Astrocyte of the hippocampus (primary cell): ENCODE measurements at places on chromosomes 4 and X.

- DNase-seq: no peak
Measured at GRCh38 chr4:143300860-143301259, 35.8 kb upstream of the GAB1 start.

DNA sequence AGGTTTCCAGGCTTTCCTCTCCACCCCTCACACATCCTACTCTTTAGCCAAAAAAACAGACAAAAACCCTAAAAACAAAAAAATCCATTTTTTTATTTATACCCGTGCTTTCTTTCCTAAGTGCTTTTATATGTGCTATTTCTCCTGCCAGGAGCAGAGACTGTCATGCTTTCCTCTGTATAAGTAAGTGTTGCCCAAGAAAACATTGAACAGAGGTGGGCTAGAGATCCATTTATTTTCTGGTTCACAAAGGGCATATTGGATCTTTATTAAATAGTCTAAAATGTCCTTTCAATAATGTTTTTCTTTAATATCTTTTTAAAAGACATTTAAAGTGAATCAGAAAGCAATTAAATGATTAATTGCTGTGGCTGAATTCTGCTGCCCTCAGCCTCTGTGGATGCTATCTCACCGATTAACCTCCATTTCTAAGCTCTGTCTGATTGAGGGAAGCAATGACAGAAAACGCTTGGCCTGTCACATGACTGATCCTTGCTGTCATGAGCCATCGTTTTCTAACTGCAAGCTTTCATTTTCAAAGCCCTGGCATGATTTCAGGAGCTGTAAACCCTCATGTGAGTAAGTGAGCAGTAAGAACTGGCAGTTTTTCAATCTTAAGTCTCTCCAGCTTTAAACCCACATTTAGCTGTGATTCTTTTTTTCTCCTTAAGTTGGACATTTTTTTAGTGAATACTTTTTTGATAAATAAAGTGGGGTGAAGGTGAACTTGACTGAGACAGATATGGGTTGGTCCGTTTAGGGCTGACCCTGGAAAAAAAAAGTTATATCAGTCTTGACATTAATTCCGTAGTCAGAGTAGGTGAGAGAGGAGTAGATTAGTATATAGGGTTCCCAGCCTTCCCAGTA lies 180.7 kb upstream of the PGRMC2 start:
- peak; percentile 90 for DNase-seq

DNA sequence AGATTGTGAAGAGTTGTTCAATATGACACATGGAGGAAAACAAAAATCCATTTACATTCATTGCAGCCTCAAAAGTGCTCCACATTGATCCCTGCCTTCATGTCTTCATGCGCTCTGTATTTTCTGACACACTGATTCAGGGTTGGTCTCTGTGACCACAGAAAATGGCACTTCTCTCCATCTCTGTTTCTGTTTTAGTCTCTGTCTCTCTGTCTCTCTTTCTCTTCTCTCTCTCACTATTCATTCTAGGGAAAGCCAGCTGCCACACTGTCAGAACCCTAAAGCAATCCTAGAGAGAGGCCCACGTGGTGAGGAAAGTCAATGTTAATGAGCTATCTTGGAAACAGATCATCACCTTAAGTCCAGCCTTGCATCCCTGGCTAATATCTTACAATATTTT lies 2238.4 kb downstream of the PCDH7 start:
- no peak for DNase-seq

DNA sequence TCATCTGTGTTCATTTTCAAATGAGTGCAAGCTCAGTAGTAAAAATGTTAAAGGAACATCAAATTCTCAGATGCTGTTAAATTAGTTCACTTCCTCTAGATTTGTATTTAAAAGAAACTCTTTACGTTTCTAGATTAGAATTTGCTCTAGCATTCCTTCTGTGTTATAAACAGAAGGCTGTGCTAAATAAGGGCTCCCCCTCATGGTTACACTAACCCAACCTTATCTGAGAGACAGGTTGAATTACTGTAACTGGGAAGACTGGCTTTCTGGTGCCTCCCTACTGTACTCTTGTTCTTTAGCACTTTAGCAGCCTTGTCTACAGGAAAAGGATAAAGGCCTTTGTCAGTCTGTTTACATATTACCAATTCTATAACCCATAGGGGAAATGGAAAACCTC lies 56.8 kb downstream of the RXFP1 start:
- peak; percentile 27 for DNase-seq

- no peak for DNase-seq
Measured at GRCh38 chr4:143282211-143282707, 54.4 kb upstream of the GAB1 start.

GRCh38 chr4:27886120-27886519 lies 1025.5 kb downstream of the STIM2 start:
- DNase-seq: no peak

- DNase-seq: peak; percentile 68
Measured at GRCh38 chrX:42119076-42119475, 195.7 kb upstream of the CASK start.

GRCh38 chr4:146959692-146960091 lies 14.0 kb upstream of the TTC29 start:
- DNase-seq: peak; percentile 31

DNA sequence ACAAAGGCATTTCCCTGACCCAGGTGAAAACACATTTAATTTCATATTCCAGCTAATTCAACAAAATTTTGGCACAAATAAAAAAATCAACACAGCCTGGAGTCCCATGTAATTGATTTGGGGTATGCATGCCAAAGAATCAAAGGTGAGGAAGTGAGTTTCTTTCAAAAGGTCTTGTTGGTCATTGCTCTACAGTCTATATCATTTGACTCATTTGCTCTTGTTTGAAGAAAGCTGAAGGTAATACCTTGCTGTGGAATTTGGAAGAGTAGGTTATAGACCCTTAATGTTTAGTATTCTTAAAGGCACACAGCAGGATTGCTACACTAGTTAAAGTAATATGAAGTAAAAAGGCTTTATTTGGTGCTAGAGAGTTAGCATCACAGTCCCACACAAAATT lies 25.4 kb downstream of the COL4A6 start:
- DNase-seq: no peak

GRCh38 chr4:87783781-87784180 lies 15.6 kb upstream of the IBSP start:
- peak; percentile 30 for DNase-seq

- peak; percentile 95 for DNase-seq
Measured at GRCh38 chr4:25702848-25703247, 47.2 kb downstream of the SLC34A2 start.

DNA sequence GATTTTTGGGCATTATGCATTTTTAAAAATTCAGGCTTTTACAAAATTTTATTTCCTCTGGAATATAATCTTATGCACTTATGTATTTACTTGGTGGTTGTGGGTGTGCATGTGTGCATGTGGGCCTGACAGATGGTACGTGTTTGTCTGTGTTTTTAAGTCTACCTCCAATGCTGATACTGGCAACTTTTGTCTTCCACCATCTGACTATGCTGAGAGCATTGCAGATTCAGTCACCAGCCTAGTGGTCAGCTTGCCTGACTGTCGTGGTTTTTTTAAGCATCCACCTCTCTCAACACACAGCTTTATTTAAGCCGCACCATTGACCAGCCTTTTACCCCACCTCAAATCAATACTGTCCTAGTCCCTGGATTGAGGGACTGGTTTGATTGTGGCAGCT lies 37.1 kb downstream of the FSTL5 start:
- no peak for DNase-seq

DNA sequence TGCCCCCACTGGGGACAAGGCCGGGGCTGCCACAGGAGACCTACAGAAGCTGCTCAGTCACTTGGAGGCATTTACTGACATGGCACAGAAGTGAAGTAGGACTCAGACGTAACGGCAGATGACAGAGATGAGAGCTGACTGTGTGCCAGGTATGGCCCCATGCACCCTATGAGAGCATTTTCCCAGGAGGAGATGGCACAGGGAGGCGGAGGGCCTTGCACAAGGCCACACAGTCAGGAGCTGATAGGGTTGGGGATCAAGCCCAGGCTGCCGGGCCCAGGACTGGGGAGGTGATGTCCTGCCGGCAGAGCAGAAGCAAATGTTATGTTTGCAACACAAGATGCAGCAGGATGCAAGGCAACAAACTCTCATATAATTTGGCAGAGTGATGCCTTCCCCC lies 34.1 kb downstream of the NAT8L start:
- no peak for DNase-seq

GRCh38 chr4:123699880-123700771 lies 303.5 kb downstream of the SPRY1 start:
- peak; percentile 97 for DNase-seq

- DNase-seq: peak; percentile 19
Measured at GRCh38 chr4:148857239-148857972, 415.2 kb upstream of the NR3C2 start.

DNA sequence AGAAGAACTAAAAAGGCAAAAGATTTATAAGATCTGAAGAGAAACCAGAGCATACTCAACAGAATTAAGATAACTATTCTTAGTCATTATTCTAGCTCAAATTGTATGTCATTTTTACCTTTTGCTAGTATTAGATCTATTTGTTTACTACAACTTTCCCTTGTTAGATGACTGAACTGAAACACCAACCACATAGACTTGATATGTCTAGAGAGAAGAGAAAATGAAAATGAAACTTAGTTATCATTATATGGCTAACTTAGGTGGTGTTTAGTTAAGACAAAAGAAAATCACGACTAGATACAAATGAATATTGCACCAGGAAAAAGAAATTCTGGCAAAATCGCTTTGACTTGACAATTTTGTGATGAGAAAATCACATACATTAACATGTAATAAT lies 690.8 kb downstream of the PCDH18 start:
- no peak for DNase-seq

DNA sequence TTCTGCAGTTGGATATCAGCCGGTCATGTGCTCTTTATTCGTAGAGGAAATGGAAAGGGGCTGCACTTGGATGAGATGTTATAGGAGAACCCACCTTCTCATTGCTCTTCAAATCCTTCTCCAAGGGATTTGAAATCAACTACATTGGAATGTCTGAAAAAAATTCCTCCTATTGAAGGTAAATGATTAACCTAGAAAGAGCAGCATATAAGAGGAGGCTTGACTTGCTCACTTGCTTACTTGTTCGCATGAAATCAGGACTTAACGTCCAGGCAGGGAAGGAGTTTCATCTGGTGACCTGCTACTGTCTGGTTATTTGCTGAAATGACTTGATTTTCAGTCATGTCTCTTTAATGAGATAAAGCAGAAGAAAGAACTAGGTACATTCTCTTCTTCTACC lies 338.4 kb upstream of the NOCT start:
- DNase-seq: no peak

DNA sequence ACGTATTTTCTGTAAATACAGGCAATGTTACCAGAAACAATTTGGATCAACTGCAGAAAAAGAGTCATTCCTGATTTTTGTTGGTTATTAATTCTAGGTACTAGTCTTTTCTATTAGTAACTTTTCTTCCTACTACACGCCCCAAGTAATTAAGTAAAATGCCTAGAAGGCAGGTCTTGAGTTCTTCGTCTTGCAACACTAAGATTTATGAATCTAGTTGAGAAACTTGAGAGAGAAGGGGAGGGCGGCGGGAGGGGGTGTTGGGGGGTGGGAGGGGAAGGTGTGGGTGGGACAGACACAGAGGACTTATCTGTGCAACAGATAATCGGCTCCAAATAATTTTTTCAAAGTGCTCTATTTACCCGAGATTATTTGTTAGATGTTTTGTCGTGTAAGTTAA lies 3.0 kb downstream of the RAP2C start:
- DNase-seq: no peak

DNA sequence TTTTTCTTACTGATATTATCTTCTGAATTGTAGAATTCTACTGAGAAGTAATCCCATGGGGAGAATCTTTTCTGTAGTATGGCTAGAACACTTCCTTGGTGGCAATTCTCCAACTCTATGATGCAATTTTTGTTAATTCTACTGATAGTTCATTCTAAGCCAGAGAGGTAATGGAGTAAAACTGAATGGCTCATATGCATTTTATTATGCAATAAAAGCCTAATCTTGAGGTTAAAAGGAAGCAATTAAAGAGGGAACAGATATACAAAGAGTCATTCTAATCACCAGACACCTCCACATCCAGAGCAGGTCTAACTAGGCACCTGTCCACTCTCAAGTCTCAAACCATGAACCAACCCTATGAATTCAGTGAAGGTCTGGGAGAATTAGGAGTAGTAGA lies 9.7 kb downstream of the RAP2C start:
- DNase-seq: peak; percentile 1

DNA sequence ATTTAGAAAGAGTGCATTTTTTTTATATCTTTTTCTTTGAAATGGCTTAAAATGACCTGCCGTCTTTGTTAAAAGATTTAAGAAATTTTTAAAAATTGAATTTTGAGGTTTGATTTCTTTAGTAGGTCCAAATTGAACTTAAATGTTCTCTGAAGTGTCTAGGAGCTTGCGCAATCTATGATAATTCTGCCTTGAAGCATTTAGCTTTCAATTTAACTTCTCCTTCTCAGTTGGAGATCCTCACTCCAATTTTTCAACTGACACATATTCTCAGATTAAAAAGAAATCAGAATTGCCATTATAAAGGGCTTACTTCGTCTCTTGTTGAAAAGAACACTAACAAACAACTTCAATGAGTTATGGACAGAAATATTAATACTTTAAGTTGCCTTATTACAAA lies 273.5 kb downstream of the TMA16 start:
- no peak for DNase-seq

GRCh38 chrX:143095321-143095720 lies 69.6 kb downstream of the SPANXN4 start:
- no peak for DNase-seq

- DNase-seq: peak; percentile 31
Measured at GRCh38 chrX:55489314-55490009, at the start of gene USP51. TSS of gene USP51 (minus strand) at chrX:55489848. CDS start at chrX:55488939, 909 bp downstream.

- no peak for DNase-seq
Measured at GRCh38 chrX:47771473-47771872, 65.2 kb upstream of the ZNF81 start.

GRCh38 chr4:63049278-63049677 lies 1360.0 kb downstream of the TECRL start:
- DNase-seq: peak; percentile 19

DNA sequence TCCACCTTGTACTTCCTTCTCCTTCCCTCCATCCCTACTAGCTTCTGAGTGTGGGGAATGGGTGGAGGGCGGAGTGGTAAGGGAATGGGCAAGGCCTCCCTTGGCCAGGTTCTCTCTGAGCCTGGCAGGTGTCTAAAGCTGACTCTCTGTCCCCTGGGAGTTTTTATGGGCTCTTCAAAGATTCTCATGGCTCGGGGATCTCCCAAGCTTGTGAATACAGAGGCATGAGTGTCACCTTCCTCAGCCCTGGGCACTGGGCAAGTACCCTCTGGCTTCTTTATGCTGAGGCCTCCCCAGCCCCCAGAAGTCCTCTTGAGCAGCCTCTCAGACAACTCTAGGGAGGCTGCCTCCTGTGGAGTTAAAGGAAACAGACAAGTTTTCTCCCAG lies 32.5 kb upstream of the DDX3X start:
- DNase-seq: no peak

DNA sequence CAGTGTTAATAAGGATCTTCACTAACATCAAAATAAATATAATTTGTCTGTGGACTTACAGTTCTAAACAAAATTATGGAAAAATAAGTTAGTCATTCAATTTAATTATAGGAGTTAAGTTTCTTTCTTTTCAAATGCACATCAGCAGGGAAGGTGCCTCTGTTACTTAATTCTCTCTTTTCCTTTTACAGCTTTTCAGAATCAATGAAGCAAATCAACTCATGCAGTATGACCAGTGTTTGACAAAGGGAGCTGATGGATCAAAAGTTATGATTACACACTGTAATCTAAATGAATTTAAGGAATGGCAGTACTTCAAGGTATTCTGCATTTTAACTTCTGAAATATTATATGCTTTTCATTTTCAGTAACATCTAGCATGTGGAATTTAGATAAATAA lies 15.9 kb downstream of the HMGB2 start:
- no peak for DNase-seq
